ACHN (cell line): ENCODE measurements at places on chromosomes 5 and 9.

GRCh38 chr5:13992795-13993194, 48.3 kb upstream of the DNAH5 start:
- DNase-seq, result no peak

GRCh38 chr9:94870793-94871558, 144.5 kb downstream of the AOPEP start:
- DNase-seq, result no peak

DNA sequence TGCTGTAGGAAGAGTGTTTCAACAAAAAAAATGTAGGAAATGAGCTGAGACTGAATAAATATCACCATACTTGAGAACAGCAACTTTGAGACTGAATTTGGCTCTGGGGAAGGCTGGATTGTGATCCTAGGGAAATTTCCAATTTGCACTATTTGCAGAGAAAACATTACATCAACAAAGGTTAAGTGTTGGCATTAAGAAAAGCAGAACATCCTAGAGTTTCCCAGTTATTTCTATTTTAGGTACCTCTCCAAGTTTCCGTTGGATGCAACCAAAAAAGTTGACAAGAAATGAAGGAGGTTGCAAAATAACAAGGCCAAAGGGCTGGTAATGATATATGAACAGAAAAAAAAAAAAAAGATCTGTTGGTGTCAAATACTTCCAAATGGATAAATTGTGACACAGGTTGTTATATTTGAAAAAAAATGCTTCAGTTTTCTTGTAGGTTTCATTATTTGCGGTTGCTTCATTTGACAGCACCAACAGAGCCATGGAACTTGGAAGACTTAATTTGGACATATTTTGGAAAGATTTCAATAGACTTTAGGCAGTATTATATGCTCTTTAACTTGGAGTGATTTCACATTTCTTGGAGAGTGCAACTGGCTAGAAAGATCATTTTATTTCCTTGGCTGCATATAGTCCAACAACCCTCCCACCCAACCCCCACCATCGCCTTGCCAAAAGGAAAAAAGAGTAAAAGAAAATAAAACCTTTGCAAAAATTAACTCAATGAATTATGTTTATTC, 230.8 kb downstream of the ZNF608 start:
- DNase-seq, result no peak

DNA sequence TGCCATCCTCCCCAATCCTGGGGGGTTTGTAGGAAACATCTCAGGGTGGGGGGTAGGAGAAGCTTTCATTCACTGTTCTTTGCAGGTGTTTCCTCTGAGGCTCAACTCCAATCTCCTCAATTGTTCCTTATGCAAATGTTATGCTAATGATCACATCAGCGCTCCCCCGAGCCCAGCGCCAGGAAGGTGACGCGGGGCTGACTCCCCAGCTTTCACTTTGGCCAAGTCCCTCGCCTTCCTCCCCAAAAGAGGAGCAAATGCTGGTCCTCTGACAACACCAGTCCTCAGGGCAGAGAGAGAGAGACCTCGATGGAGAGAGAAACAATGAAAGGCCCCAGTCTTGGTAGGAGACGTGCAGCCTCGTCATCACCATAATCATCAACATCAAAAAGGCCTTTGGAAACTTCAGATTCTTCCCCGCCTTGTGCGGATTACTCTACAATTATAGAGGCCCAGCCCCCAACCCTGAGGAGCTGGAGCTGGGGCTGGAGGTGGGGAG, 39.1 kb downstream of the PCDH1 start:
- DNase-seq, result no peak

DNA sequence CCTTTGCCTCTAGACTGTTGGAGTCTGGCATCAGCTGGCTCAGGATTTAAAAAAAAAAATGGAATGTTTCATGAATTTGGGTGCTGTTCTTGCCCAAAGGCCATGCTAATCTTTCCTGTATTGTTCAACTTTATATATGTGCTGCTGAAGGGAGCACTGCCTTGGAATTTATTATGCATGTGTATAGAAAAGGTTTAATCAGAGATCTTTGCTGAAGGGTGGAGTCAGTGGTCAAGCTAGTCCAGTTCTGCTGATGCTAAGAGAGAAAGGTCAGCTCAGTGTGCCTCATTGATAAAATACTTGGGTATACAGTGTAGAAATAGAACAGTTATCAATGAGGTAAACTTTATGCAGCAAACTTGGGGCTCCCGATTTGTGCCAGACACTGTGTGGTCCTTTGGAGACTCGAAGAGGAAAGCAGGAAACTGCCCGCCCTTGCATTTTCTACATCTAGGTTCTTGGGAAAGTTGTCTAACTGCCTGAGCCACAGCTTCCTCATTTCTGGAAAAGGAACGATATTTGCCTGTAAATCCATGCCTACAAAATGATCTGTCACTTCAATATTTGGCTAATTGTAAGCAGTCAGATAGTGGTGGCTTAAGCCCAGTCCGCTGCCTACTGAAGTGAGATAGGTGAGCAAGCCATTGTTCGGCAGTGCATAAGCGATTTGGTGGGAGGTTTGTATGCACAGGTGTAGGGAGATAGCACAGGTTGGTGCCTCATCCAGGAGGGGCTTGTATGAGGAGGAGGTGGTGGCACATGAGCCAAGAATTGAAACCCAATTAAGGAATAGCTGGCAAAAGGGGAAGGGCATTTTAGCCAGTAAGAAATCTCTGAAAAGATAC, 29.2 kb upstream of the GTF2H2C start:
- no peak for DNase-seq

DNA sequence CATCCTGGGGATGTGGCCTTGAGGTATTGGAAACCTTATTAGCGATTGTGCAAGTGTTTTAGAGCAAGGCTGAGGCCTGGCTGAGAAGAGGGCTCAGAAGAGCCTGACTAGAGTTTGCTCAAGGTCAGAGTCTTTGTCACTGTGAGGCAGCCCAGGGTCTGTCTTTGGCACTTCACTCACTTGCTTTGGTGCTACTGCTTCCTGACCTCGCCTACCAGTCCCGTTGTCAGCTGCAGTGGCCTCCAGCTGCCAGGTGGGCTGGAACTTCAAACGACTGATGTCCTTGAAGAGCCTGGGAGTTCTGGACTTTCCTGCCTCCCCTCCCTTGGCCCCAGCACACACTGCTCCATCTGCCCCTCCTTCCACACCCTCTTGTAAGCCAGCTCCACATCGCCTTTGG, 228.0 kb downstream of the SNX18 start:
- no peak for DNase-seq

GRCh38 chr5:136655468-136655867, 290.1 kb upstream of the TRPC7 start:
- no peak for DNase-seq

GRCh38 chr5:1174122-1174936, 27.1 kb upstream of the SLC6A19 start:
- peak; percentile 84 for DNase-seq

DNA sequence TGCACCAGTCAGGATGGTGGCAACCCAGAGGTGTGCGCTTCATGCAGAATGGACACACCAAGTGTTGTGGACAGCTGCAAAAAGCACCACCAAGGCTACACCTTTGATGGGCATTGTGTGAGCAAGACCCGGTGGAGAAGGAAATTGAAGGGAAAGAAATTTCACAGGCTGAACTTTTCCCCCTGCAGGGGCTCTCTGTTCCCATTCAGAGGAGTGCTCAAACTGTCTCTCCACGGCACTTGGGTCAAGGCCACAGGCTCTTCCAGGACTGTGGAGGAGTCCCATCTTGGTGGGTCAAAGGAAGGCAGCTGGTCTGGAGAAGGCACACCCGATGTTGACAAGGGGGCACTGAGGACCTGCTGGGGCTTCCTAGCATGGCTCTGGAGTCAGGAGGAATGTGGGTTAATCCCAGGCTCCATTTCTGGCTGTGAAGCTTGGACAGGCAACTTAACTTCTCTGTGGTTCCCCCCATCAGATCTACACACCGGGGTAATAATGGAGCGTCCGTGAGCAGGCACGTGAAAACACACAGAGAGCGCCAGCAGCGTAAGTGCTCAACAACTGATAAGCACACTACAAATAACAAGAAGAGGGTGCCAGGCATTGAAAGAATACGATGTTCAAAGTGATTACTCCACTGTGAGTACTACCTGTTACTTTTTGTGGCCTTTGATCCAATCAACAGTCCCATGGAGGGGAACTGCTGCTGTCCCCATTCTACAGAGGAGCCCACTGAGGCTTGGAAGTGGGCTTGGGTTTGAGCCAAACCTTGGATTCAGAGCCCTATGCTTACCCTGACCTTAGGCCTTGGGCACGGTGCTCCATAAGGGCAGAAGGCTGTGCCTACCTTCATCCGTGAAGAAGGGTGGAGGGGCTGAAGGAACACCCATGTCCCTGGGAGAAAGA, 34.2 kb upstream of the TIFAB start:
- no peak for DNase-seq

DNA sequence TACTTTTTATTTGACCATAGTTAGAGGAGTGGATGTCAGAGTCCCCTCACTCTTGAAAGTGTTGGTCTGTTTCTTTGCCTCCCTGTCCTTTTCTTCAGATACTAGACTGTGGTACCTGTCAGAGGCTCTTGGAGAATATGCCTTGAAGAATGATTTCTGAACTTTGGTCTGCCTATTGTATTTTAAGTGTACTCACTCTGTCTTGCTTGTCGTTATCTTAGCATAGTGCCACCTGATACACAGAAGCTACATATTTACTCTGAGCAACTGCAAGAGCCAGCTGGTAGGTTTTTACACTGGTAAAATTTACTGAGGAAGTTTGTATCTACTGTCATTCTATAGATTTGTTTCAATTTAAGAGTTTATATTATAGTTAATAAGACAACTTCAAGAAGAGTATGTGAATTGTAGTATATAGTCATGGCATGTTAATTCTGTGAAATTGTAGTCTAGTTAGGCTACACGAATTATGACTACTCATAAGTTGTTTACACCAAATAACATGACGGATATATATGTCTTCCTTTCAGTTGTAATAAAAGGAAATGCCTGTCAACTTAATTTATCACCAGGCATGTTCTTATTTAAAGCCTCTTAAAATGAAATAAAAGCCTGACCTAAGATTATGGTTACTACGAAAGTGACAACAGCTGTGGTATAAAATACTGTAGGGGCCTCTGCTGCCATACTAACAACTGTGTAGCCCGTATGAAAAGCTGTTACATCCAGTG, 201.7 kb downstream of the KDM4C start:
- DNase-seq, result no peak

GRCh38 chr5:74543162-74543995, 97.1 kb downstream of the ENC1 start:
- DNase-seq, result peak; percentile 95

DNA sequence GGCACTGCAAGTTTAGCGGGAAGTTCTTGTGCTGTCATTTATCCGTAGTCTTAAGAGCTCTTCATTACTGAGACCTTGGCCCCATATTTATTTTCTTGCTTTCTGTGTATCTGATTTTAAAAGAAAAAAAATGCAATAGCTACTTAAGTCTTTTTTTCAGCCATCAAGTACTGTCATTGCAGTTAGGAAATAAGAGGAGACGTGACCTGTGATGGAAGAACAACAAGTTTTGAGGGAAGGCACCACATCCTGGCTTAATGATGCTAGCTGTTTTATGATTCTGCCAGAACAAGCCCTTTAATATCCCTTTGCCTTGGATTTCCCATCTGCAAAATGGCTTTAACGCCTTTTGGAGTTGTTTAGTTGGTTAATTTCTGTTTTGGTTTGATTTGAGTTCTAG, 3.8 kb downstream of the RGMB start:
- DNase-seq, result no peak

GRCh38 chr5:135977375-135977928, 22.7 kb upstream of the LECT2 start:
- DNase-seq, result peak; percentile 75

GRCh38 chr5:176743136-176743861, 67.1 kb upstream of the UNC5A start:
- no peak for DNase-seq

- no peak for DNase-seq
These were observed 38.9 kb downstream of the LPAR1 start for GRCh38 chr9:110999379-110999778.

GRCh38 chr9:83563360-83563759, 25.2 kb upstream of the FRMD3 start:
- no peak for DNase-seq

DNA sequence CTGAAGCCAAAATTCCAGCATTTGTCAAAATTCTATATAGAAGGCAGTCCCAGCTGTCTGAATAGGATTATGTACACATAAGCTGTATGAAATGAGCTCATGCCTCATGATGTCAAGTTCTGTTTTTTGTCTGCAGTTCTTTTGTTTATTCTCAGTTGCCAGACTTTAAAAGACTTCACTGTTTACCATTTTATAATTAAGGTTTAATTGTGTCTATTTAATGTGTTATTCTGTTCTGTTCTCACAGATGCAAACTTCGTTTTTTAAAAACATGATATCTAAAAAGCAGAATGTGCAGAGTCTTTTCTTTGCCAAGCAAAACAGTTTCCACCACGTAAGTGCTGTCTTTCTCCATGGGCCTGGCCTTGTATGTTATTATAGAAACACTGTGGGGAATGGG, 31.1 kb downstream of the ERAP1 start:
- DNase-seq, result no peak

DNA sequence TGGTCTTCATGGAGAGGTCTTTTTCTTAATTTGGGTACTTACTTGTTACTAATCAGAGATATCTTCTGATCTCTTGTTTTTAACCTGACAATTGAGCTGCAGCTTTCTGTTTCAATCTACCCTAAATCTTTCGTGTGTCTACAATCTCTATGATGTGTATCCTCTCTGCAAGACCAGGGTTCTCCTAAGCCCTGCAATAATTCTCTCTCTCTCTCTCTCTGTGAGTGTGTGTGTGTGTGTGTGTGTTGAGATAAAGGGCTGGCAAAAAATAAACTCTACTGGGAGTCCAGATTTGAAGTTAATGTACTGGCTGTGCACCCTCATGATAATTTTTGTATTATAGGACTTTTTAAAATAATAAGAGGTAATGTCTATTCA, 57.8 kb upstream of the FBXL7 start:
- no peak for DNase-seq

- no peak for DNase-seq
These were observed 139.1 kb downstream of the ELAVL2 start for GRCh38 chr9:23686896-23687295.

DNA sequence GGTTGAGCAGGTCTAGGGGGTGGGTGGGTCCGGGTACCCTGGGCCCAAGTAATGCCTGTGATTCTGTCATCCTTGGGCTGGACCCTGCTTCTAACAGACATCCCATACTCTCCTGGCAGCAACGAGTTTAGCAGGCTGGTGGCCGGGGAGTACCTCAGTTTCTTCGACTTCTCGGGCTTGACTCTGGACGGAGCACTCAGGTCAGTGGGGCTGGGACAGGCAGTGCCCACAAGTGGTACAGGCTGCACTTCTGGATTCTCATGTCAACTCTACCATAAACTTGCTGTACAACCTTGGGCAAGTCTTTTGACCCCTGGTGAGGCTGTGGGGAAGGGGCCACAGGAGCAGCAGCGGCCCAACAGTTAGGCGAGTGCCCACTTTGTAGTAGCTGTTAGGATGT, 21.8 kb downstream of the PSD2 start:
- DNase-seq, result no peak

GRCh38 chr5:73625944-73626811, at the start of gene ARHGEF28:
ARHGEF28 (plus strand) TSS chr5:73626196; CDS start chr5:73684852, 58,656 bp downstream.
- peak; percentile 80 for DNase-seq

DNA sequence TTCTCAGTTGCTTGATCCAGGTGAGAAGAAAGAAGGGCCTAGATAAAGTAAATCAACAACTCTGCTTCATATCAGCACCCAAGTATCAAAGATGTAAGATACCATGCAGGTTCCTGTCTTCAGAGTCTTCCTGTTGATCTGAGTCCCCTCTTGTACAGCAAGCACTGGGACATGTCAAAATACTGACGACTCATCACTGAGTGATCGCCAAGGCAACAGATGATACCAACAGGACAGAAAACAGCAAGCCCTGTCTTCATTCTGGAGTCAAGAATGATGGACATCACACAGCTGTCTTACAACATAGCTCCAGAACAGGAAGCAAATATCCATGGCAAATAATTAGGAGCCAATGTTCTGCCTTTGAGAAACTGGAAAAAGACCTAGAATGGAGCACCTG, 83.7 kb downstream of the TARS1 start:
- no peak for DNase-seq

- no peak for DNase-seq
These were observed 6.2 kb downstream of the NKD2 start for GRCh38 chr5:1014781-1015221.
